ENCODE measurements at places on chromosomes 12 and 14.

- H3K36me3 ChIP-seq, result no peaks in the 10 kb centered on the region
- H3K27ac ChIP-seq, result no peak within 1 kb of the TSS
- peaks cover 28% of the 10 kb centered on the region for H3K4me1 ChIP-seq
- H3K27me3 ChIP-seq, result no peaks in the 10 kb centered on the region
- peak; percentile 57 for DNase-seq
- peak within 1 kb of the TSS; percentile 79 for H3K4me3 ChIP-seq
These were observed at the start of gene SIX4 for GRCh38 chr14:60723907-60724618. SIX4 (minus strand) TSS chr14:60724351; CDS start chr14:60724074, 277 bp downstream.

- H3K27ac ChIP-seq, result no peak overlapping the region
- no peaks in the 10 kb centered on the region for H3K36me3 ChIP-seq
- DNase-seq, result no peak
- H3K4me1 ChIP-seq, result no peaks in the 10 kb centered on the region
- H3K27me3 ChIP-seq, result no peaks in the 10 kb centered on the region
These were observed 68.9 kb downstream of the MOK start for GRCh38 chr14:102236026-102236425.

DNA sequence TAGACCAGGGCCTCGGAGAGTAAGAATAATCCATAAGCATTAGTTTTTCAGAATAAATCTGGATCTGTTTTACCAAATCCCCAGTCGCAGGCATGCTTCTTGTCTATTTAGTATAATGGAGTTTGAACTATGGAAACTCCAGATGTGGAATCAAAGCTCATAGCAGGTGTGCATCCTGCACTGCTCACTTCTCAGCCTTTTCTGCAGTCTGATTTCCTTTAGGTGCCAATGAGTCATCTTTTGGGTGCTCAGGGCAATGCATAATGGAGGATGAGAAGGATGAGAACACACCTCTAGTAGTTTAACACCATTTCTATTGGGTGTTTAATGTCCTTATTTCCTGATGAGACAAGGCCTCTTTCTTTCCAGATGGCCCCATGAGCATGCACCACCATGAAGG, 961.2 kb downstream of the TMEM121 start:
- no peak overlapping the region for H3K4me3 ChIP-seq
- H3K36me3 ChIP-seq, result no peaks in the 10 kb centered on the region
- DNase-seq, result no peak
- no peak overlapping the region for H3K27ac ChIP-seq
- H3K4me1 ChIP-seq, result no peaks in the 10 kb centered on the region

DNA sequence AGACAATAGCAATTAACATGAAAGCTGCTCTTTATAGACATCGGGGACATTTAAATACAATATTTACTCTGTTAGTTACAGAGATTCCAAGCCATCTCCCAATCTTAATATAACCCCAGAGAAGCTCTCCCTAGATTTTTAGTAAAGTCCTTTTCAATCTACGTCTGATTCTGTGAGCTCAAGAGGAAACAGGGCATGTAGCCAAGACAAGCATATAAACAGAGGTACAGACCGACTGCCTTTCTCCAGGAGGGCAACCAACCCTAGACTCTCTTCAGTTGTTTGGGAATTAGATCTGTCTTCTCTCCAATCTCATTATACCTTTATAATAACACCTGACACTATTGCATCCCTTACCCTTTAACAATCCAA, 57.4 kb downstream of the TMTC1 start:
- no peaks in the 10 kb centered on the region for H3K36me3 ChIP-seq
- H3K27me3 ChIP-seq, result no peaks in the 10 kb centered on the region
- no peaks in the 10 kb centered on the region for H3K4me1 ChIP-seq
- no peak overlapping the region for H3K4me3 ChIP-seq

Measured in liver (tissue), 10 donors.